ENCODE measurements at places on chromosomes 13 and 19.

- DNase-seq = peak; percentile 56
- peaks cover 3% of the 10 kb centered on the region for H3K4me1 ChIP-seq
- H3K27me3 ChIP-seq = peaks cover 72% of the 10 kb centered on the region
- no peak overlapping the region for H3K27ac ChIP-seq
- H3K4me3 ChIP-seq = peak overlapping the region; percentile 4
- H3K36me3 ChIP-seq = no peaks in the 10 kb centered on the region
These were observed 7.9 kb downstream of the UNC13A start for GRCh38 chr19:17680230-17680722.

DNA sequence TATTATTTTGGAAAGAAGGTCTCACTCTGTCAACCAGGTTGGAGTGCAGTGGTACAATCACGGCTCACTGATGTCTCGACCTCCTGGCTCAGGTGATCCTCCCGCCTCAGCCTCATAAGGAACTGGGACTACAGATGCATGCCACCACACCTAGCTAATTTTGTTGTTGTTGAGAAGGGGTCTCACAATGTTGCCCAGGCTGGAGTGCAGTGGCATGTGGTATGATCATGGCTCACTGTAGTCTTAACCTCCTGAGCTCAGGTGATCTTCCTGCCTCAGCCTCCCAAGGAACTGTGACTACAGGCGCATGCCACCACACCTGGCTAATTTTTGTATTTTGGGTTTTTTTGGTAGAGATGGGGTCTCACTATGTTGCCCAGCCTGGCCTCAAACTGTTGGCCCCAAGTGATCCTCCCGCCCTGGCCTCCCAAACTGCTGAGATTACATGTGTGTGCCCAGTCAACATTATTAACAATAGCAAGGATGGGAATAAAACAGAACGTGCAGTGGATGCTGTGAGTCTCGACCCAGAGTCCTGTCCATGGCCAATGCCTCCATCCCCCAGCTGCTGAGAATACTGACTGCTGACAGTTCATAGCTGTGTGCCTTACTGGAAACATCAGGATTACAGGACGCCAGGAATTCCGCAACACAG, 5.4 kb upstream of the MBD3L3 start:
- H3K36me3 ChIP-seq = no peaks in the 10 kb centered on the region
- peaks cover 2% of the 10 kb centered on the region for H3K4me1 ChIP-seq
- H3K27ac ChIP-seq = no peak overlapping the region
- no peak overlapping the region for H3K4me3 ChIP-seq
- no peak for DNase-seq

- no peak for DNase-seq
- no peak overlapping the region for H3K4me3 ChIP-seq
- H3K36me3 ChIP-seq = peaks cover 15% of the 10 kb centered on the region
- no peak overlapping the region for H3K27ac ChIP-seq
- H3K27me3 ChIP-seq = no peaks in the 10 kb centered on the region
- peaks cover 2% of the 10 kb centered on the region for H3K4me1 ChIP-seq
These were observed 10.2 kb downstream of the DPP9 start for GRCh38 chr19:4713384-4713951.

- H3K27ac ChIP-seq = no peak overlapping the region
- H3K36me3 ChIP-seq = no peaks in the 10 kb centered on the region
- peaks cover 27% of the 10 kb centered on the region for H3K27me3 ChIP-seq
- no peak for DNase-seq
- H3K4me1 ChIP-seq = peaks cover 3% of the 10 kb centered on the region
These were observed 5.3 kb upstream of the ATG4D start for GRCh38 chr19:10538204-10538983.

GRCh38 chr19:9165261-9165660, 13.5 kb upstream of the OR7D2 start:
- no peak for DNase-seq
- no peaks in the 10 kb centered on the region for H3K4me1 ChIP-seq

DNA sequence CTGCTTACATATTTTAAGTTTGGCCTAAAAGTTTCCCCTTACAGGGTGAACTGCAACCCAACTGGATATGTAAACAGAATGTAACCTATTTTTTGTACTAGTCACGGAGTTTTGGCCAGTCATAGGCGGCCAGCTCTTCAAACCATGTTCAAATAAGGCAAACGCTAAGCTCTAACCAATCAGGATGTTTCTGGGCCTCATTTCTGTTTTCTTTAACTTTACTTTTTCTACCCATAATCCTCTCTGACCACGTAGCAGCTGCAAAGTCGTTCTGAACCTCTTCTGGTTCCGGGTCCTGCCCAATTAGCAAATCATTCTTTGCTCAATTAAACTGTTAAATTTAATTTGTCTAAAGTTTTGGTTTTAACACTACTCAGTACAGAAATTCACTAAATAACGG, 8.2 kb upstream of the ZMYM2 start:
- no peaks in the 10 kb centered on the region for H3K36me3 ChIP-seq
- no peak overlapping the region for H3K4me3 ChIP-seq
- H3K27me3 ChIP-seq = no peaks in the 10 kb centered on the region
- DNase-seq = no peak
- no peak overlapping the region for H3K27ac ChIP-seq

- no peaks in the 10 kb centered on the region for H3K27me3 ChIP-seq
- no peak overlapping the region for H3K27ac ChIP-seq
- no peaks in the 10 kb centered on the region for H3K4me1 ChIP-seq
- DNase-seq = no peak
- no peaks in the 10 kb centered on the region for H3K36me3 ChIP-seq
These were observed 389.5 kb downstream of the UQCRFS1 start for GRCh38 chr19:28823338-28823961.

GRCh38 chr19:34880034-34880433, 46.7 kb upstream of the ZNF30 start:
- H3K4me1 ChIP-seq = no peaks in the 10 kb centered on the region
- H3K27ac ChIP-seq = no peak overlapping the region
- peaks cover 3% of the 10 kb centered on the region for H3K27me3 ChIP-seq

DNA sequence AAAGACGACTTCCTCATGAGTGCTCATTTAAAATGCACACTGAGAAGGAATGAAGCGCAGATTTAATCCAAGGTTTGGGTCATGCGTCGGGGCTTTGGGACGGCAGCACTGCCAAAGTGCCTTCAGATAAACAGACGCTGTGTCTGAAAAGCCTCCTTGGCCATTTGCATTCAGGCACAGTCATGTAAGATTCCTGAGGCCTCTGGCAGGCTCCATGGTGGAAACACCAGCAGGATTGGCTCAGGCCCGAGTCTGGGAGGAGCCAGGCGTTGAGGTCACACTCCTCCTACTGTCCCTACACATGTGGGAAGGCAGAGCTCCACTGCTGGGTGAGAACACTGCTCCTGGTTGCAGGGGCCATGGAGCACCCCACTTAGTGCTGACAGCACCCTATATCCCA, 113.3 kb upstream of the KL start:
- H3K27ac ChIP-seq = no peak overlapping the region
- no peak for DNase-seq
- H3K4me3 ChIP-seq = no peak overlapping the region
- H3K27me3 ChIP-seq = no peaks in the 10 kb centered on the region
- H3K4me1 ChIP-seq = peaks cover 25% of the 10 kb centered on the region
- peaks cover 6% of the 10 kb centered on the region for H3K36me3 ChIP-seq

DNA sequence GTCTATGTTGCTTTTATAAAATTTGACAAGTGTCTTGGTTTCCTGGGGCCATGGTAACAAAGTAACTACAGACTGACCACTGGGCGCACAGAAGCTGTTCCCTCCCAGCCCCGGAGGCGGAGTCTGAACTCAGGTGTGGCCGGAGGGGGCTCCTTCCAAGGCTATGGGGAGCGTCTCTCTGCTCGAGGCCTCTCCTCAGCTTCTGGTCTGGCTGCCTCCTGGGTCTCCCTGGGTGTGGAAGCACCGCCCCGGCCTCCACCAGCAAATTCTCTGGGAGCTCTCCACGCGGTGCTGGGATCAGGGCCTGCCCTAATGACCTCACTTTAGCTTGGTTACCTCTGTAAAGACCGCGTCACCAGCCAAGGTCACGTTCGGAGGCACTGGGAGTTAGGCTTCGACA, 45.7 kb upstream of the F7 start:
- DNase-seq = no peak
- no peak overlapping the region for H3K4me3 ChIP-seq
- H3K27ac ChIP-seq = no peak overlapping the region
- H3K36me3 ChIP-seq = no peaks in the 10 kb centered on the region

DNA sequence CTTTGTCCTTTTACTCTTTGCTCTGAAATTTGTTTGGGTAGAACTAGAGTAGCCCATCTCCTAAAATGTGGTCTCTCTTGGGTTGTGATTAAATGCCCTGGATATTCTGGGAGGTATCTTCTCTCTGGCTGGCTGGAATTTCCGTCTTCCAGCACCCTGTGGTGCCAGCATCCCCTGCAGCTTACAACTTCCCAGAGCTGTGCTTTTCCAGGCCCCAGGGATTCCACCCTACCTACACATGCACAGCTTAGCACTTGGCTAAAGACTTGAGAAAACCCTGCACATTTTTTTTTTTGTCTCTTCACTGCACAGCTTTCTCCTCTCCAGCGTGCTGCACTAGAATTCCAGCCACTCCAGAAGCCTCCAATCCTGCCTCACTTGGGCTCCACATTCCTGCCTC, 334.7 kb downstream of the IRS2 start:
- H3K27ac ChIP-seq = no peak overlapping the region
- no peak overlapping the region for H3K4me3 ChIP-seq
- H3K36me3 ChIP-seq = no peaks in the 10 kb centered on the region
- no peaks in the 10 kb centered on the region for H3K4me1 ChIP-seq
- DNase-seq = no peak

DNA sequence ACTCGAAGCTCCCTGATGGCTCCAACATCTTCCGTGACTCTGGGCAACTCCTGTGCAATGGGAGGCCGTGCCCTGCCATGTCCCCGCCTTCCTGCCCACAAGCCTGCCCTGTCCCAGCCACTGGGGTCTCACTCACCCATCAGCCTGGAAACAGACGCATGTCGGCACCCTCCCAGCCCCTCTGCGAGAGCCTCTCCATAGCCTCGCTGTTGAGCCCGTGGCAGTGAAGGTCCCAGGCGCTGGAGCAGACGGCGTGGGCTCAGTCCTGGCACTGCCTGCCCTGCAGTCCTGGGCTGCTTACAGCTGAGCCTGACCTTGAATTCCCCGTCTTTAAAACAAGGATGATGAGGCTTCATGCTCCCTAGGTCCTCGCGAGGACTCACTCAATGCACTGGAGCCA, 37.0 kb downstream of the MCF2L start:
- no peak for DNase-seq
- peaks cover 10% of the 10 kb centered on the region for H3K27me3 ChIP-seq
- peaks cover 13% of the 10 kb centered on the region for H3K36me3 ChIP-seq
- H3K27ac ChIP-seq = no peak overlapping the region

GRCh38 chr19:39913682-39914333, 20.6 kb downstream of the FCGBP start:
- peaks cover 8% of the 10 kb centered on the region for H3K36me3 ChIP-seq
- H3K4me1 ChIP-seq = peaks cover 21% of the 10 kb centered on the region
- H3K27me3 ChIP-seq = no peaks in the 10 kb centered on the region
- DNase-seq = no peak
- no peak overlapping the region for H3K27ac ChIP-seq
- no peak overlapping the region for H3K4me3 ChIP-seq

GRCh38 chr19:4399812-4400134, 574 bp downstream of the SH3GL1 start:
- peaks cover 42% of the 10 kb centered on the region for H3K4me1 ChIP-seq
- H3K36me3 ChIP-seq = peaks cover 31% of the 10 kb centered on the region
- peak overlapping the region; percentile 93 for H3K27ac ChIP-seq
- DNase-seq = no peak
- H3K27me3 ChIP-seq = no peaks in the 10 kb centered on the region

DNA sequence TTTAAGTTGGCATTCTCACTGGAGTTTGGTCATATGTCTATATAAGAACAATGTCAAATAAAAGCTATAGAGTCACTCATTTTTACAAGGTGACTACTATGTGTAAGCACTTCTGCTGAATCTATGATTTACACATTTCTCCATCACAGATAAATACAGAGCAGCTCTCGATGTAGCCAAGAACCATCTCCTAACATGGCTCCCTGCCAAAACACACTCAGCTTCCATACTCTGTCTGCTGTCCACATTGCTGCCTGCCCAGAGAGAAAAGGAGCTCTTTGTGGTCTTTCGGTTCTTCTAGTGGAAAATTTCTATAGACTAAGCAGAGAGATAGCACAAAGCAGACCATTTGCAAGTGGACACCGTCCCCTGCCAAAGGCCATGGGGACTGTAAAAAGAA, 190.9 kb upstream of the KLF12 start:
- H3K27me3 ChIP-seq = no peaks in the 10 kb centered on the region
- H3K4me3 ChIP-seq = no peak overlapping the region
- no peaks in the 10 kb centered on the region for H3K4me1 ChIP-seq
- no peak overlapping the region for H3K27ac ChIP-seq

DNA sequence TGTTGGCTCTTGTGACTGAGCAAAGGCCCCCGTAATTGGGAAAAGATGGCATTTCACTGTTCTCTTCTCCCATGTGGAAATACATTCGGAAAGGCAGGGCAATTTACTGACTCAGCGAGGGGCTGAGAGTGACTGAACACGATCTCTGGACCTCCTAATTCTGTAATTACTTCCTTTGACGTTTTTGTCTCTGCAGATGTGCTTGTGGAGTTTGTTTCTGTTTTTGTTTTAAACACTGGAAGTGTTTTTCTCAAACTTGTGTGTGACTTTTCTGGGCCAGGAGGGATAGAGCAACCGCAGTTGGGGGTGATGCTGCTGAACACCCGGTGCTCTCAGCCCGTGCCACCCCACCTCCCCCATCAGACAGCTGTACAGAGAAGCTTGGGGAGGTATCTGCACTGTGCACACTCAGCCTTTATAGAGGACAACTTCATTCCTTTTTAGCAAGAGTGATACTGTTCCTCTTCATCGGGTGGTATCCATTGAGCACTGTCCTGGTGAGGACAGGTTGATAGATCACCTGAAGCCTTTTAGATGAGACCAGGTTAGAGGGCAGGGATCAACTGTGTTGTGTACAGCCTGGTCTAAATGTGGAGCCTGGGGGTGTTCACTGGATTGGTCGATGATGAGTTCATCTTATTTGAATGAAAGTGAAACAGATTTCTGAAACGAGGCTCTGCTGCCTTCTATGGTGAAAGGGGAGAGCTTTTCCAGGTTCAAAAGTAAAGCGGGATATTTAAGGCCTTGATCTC, 117.4 kb downstream of the ESD start:
- DNase-seq = peak; percentile 41
- H3K27me3 ChIP-seq = no peaks in the 10 kb centered on the region
- peaks cover 7% of the 10 kb centered on the region for H3K36me3 ChIP-seq
- H3K4me1 ChIP-seq = peaks cover 28% of the 10 kb centered on the region

DNA sequence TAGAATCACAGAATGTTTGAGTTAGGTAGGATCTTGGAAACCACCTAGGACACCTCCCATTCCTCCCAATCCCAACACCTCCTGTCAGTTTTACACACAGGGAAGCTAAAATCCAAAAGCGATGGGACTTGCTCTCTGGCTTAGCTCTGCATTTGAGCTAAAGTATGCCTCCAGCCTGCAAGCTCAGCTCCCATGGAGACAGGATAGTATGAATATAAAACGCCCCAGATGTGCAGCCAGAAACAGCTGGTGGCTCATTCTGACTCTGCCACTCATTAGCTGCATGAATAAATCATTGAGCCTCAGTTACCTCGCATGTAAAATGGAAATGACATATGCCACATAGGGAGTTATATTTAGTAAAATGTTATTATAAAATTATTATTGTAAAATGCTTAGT, 336.0 kb downstream of the SUCLA2 start:
- no peaks in the 10 kb centered on the region for H3K36me3 ChIP-seq
- peaks cover 5% of the 10 kb centered on the region for H3K27me3 ChIP-seq
- H3K4me3 ChIP-seq = no peak overlapping the region
- no peak overlapping the region for H3K27ac ChIP-seq
- no peaks in the 10 kb centered on the region for H3K4me1 ChIP-seq

- H3K4me3 ChIP-seq = peak overlapping the region; percentile 20
- H3K27me3 ChIP-seq = no peaks in the 10 kb centered on the region
- peaks cover 20% of the 10 kb centered on the region for H3K4me1 ChIP-seq
- H3K36me3 ChIP-seq = peaks cover 8% of the 10 kb centered on the region
- H3K27ac ChIP-seq = peak overlapping the region; percentile 77
These were observed 21.4 kb downstream of the MIR17HG start for GRCh38 chr13:91368676-91369440.
